Uterus (tissue), 4 donors: ENCODE measurements at places on chromosomes 12 and 14. TPM values are rescaled to one million over a fixed set of nuclear protein-coding genes. Genes with fewer than 3 reads are reported as not detected.

The MCRS1 gene
- 20.0 TPM for total RNA-seq

The GCH1 gene
- 10.6 TPM for total RNA-seq

The FAM186B gene
- 0.21 TPM for total RNA-seq

The BATF gene
- 0.28 TPM for total RNA-seq

The ATN1 gene
- 32.1 TPM for total RNA-seq

The ZDHHC22 gene
- not detected for total RNA-seq

The TAS2R7 gene
- not detected for total RNA-seq

The NKX2-1 gene
- total RNA-seq = not detected

The SALL2 gene
- total RNA-seq = 0.26 TPM

The HCAR3 gene
- not detected for total RNA-seq

The TBX3 gene
- 74.7 TPM for total RNA-seq

The SLC35F4 gene
- 2.3 TPM for total RNA-seq

The SIVA1 gene
- 366 TPM for total RNA-seq
